ENCODE measurements at places on chromosomes 1 and 21.

DNA sequence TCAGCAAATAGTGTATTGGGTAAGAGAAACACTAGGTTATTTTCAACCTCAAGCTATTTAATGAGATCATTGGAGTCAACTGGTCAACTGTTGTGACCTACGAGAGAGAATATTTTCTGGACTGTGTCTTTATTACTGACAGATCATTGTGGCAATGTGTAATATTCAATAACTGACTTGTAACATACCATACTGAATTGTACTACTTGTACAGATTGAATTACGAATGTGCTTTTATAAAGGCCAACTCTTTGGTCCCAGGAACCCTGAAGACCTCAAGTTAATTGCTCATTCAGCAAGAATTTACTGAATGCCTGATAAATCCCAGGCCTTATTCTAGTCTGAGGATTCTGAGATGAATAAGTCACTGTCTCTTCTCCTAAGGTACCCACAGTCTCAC, 56.1 kb upstream of the CAMK1G start:
- no peak for DNase-seq

- DNase-seq: no peak
Measured at GRCh38 chr1:18635891-18636595, 5.4 kb downstream of the PAX7 start.

DNA sequence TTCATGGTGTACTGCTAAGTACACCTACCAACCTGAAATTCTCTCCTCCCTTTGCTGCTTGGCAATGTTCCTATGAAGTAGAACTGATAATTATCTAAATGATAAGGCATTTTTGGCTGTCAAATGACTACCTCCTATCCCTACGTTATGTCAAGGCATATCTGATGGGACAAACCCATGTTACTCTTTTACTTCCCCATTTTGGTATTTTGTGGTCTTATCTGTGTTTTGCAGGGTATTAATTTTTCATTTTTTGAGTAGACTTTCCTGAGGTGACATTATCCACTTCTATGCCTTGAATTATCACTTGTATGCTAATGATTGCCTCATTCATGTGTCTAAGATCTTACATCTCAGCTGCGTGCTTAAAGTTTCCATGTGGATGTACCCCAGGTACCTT, 499.6 kb upstream of the B3GALT2 start:
- DNase-seq: no peak

DNA sequence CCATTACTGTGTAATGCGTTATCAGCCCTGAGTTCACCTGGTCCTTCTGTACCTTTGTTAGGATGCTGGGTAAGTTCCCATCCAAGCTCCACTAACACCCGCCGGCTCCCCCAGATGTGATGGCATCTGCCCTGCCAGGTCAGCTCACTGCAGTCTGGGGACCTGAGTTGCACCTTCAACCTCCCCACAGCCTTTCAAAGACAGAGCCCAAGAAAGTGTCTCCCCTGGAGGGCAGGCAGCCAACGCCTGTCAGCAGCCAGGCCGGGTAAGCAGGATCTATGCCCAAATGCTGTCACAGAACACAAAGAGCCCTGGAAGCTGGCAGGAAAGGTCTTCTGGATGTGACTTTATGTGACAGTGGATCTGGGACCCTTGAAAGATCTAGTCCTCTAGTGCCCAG, 13.7 kb downstream of the MRAP start:
- DNase-seq: no peak

DNA sequence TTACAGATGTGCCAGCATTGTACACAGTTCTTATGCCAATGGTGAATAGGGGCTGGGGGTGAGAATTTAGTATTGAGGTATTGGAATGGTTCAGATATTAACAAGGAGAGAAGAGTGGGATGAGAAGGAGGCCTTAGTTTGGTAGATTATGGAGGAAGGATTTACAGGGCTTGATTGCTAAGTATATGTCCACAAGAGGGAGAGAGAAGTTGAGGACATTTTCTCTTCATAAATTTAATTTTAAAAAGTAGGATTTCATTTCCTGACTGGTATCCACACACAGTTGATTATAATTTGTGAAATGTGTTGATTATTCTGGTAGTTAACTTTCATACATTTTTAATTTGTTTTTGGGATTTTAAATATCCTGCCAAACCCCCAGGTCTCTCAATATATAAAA, 213.0 kb downstream of the ADGRL2 start:
- no peak for DNase-seq

GRCh38 chr1:16126160-16126559, 29.7 kb downstream of the EPHA2 start:
- DNase-seq: no peak

Data from sigmoid colon (tissue), 7 donors.